ENCODE measurements at places on chromosomes 12 and 14.

GRCh38 chr14:90715993-90716392 lies 100.2 kb downstream of the TTC7B start:
- DNase-seq = no peak

- no peak for DNase-seq
Measured at GRCh38 chr14:41608681-41609390, 2.2 kb downstream of the LRFN5 start.

GRCh38 chr12:116319898-116320621 lies 42.6 kb upstream of the MED13L start:
- DNase-seq = no peak

GRCh38 chr14:51701951-51702350 lies 50.2 kb downstream of the FRMD6 start:
- no peak for DNase-seq

GRCh38 chr14:96364962-96365361 lies 1.6 kb downstream of the GSKIP start:
- DNase-seq = no peak

GRCh38 chr14:82872494-82872893 lies 1338.8 kb upstream of the SEL1L start:
- no peak for DNase-seq

DNA sequence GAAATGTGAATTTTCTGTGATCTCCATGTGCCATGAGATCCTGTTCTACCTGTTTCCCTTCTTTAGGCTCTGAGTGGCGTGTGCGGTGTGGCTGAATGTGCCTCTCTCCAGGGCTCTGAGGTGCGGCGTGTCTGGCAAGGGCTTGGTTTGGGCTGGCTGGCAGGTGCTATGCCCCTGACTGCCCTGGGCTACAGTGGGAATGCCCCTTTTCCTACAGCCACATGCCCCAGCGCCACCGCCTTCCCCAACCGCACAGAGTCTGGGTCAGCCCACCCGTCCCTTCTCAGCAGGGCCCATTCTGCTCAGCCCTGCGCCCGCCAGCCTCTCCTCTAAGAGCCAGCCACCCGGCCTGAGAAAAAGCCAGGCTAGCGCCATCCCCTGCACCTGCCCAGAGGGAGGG lies 24.7 kb downstream of the BTBD6 start:
- DNase-seq = no peak

GRCh38 chr12:94879542-94879941 lies 124.0 kb downstream of the NDUFA12 start:
- no peak for DNase-seq

DNA sequence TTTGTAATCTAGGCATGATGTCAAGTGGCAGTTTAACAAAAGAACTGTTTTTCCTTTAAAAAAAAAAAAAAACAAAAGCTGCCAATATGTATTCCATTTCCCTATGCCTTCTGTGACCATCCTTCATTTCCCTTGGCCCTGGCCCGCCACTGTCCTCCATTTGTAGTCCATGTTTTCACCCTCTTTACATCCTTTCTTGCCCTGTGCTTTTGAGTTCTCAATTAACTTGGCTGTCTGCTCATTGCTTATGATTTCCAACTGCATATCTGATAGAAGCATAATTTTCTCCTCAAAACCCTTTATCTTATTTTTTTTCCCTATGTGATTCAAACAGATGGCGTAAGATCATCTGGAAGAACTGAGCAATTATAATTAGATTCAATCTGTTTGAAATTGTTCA lies 297.5 kb downstream of the NAV3 start:
- no peak for DNase-seq

DNA sequence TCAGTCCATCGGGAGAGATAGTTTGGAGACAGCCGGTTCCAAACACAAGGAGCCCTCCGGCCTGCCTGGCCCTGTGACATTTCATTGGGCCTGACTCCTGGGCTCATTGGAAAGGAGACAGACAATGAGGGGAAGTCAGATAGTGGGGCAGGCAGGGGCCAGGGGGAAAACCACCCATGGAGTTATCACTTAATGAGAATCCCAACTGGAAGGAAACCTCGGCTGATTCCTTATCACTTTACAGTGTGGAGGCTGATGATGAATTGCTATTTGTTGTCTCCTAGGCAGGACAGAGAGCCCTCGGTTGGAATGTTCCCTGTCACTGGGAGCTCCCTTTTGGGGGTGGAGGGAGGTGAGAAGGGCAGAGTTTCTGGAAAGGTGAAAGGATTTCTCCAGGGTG lies 44.4 kb downstream of the TBX5 start:
- no peak for DNase-seq

DNA sequence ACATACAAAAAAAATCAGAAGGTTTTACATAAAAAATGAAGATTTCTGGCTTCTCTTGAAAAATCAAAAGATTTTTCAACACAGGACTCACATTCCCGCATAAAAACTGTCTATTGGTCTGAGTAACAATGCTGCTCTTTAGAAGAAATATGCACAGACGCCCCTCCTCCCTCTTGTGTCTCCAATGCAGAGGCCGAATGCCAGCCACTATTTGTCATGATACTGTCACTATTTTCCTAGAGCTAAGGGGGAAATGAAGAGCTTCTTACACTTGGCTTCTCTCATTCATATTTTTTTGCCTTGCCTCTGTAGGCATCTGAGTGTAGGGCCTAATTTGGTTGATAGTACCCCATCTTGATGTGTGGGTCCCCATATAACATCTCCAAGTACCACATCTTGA lies 98.0 kb downstream of the BBS10 start:
- no peak for DNase-seq

DNA sequence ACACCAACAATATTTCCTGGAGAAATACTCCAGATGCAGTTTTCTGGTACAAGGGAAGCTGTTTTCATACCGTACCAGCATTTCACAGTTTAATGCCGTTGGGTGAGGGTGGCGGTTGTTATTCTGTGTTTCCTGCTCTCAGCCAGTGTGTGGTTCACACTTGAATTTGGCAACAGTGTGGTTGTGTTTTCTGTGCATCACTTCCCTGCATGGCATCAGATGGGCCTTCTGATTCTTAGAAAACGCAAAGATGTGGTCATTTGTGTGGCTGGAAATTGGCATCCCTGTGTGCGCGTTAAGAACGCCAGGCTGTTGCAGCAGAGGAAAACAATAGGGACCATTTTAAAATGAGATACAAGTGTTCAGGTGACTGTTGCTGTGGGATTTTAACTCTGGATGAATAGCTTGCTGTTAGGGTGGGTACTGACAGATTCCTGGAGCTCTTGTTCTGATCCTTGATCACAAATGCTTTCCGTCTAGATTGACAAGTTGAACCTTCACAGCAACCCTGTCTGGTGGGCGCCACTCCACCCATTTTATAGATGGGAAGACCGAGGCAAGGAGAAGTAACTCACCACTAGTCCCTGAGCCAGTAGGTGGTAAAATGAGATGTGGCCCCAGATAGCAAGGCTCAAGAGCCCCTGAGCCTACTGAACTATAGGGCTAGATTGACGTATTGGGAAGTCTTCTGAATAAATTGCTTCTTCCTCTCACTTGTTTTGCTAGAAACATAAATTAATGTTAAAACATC lies 231.2 kb downstream of the CHST11 start:
- peak; percentile 15 for DNase-seq

- DNase-seq = no peak
Measured at GRCh38 chr14:24459331-24459730, 16.8 kb upstream of the SDR39U1 start.

DNA sequence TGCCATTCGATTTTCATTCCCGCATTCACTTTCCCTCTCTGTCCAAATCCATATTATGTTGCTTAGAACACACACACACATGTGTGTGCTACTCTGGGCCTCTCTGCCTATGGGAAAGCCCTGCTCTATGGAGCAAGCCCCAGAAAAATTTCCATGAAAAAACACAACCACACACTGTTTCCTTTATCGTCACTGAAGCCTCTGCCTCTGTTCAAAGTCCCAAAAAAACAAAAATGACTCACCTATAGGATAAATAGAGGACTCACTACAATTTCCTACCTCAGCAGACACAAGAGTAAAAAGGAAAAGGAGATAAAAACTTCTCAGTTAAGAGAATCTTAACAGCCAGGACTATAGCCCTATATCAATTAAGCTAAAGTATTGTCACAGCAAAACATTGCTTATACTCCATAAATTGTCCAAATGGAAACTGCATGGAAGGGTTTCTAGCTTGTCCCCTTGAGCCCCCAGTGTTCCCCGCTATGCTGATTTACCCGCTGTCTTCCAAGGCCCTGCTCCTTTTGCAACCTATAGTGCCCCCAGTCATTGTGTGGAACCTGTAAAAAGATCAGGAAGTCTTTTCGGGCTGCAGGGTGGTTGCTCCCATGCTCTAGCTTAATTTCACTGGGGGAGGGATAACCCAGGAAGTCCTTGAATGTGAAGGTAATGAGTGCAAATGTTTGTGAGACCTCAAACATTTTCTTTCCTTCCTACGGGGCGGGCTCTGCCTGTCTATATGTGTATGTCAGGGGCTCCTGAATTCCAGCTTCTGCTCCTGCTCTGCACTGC lies 11.1 kb upstream of the PIP4K2C start:
- no peak for DNase-seq

DNA sequence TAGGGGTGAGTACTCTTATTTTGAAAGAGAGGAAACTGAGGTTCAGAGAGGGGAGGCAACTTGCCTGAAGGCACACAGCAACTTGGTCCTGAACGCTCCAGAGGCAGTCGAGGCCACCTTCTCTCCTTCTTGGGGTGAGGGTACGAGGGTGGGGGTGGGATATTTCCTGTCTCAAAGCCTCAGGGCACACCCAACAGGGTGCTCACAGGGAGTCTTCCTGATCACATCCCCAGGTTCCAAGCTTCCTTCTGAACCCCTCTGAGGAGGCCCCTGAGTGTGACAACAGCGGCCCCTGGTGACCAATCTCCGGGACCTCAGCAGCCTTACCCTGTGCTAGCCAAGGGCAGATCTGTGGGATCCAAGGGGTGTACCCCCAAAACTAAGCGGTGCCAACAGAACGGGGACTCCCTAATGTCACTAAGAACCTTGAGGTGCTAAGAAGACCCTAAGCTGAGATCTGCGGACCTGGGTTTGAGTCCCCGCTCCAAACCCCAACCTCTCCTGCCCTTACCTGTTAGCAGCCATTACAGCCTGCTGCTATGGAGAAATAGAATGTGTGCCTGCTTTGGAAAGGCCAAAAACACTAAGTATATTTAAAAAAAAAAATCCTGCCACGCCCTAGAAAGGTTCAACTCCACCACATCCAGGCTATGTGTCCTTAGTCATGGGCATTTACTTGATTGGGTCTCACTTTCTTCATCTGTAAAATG lies 57.9 kb downstream of the TRPV4 start:
- DNase-seq = peak; percentile 35

DNA sequence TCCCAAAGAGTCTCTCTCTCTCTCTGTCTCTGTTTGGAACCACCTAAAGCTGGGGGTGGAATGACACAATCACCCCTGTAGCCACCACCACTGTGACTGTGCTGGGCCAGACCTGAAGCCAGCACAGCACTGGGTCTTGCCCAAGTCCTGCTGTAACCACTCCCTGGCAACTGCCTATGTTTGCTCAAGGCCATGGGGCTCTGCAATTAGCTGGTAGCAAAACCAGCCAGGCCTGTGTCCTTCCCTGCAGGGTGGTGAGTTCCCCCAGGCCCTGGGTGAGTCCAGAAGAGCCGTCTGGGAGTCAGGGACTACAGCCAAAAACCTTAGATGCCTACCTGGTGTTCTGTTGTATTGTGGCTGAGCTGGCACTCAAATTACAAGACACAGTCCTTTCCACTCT lies 50.8 kb downstream of the DGLUCY start:
- no peak for DNase-seq

GRCh38 chr12:100251917-100252316 lies 15.0 kb downstream of the DEPDC4 start:
- DNase-seq = no peak

All from effector memory CD4-positive, alpha-beta T cell (primary cell).